ENCODE measurements at places on chromosomes 12 and 14. TPM values are rescaled to one million over a fixed set of nuclear protein-coding genes. Genes with fewer than 3 reads are reported as not detected.

DNA sequence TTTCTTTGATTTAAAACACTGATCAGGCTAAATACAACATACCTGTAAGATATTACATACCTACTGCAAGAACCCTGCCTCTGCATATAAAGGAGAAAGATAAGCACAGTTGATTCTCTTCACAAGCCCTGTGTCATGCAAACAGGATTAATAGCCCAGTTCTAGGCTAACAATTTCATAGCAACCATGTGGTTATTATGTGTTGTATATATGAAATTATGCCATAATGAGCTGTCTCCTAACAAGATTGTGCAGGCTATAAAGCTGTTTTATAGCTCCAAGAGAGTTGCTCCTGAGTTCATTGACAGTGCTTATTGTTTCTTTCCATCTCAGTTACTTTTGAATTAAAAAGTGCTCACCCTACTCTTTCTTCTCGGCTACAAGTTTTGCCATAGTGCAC lies 609.3 kb downstream of the DIO2 start:
- no peak for DNase-seq

The MFAP5 gene
- total RNA-seq: not detected

DNA sequence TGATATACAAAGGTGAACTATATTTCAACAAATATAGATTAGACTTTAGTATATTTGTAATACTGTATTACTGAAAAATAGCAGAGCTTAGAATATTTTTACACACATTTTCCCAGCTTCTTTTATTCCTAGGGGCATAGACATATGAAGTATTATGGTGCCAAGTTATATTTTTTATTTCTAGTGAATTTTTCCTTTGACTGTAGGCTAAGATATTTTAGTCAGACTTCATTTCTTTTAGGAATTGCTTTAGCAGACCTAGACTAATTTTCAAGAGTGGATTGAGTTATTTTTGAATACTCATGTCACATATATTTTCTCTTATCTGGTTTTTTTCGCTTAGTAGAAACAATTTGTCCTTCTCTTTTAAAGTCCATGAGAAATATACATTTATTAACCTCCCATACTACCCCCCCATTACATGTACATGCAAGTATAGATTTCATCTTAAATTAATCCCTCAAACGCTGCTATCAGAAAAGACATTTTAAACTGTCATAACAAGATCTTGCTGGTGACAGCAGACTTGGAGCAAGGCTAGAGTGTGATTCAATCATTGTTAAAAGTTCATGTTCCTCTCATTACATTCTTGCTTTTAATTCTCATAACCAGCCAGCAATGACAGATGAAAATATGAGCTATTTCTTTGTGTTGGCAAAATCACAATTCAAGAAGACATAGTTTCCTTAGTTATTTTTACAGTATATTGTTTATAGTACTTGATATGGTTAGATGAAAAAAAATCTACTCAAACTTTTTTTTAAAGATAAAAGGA lies 456.1 kb downstream of the AEBP2 start:
- no peak for DNase-seq

DNA sequence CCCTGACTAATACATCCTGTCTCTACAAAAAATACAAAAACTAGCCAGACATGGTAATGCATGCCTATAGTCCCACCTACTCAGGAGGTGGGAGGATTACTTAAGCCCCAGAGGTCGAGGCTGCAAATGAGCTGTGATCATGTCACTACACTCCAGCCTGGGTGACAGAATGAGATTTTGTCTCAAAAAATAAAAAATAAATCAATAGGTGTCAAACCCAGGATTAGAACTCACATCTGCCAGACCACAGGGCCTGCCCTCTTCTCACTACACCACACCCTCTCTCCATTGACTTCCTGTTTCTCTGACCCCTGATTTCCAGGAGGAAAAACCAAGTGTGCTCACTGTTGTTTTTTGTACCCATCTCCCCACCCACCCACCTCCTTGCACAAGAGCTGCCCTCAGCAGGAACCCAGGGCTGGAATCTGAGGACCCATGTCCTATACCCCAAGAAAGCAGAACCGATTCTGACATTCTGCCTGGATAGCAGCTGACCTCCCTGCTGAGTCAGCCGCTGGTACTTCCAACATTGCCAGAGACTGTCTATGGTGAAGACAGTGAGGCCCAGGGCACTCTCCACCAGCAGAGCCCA lies 6.2 kb downstream of the CMKLR1 start:
- DNase-seq: no peak

- no peak for DNase-seq
Measured at GRCh38 chr14:103094406-103095209, at the start of gene EXOC3L4. Gene EXOC3L4 (plus strand): TSS chr14:103094725. CDS start chr14:103100220, 5,495 bp downstream.

GRCh38 chr14:28771168-28771567 lies 4.6 kb downstream of the FOXG1 start:
- DNase-seq: no peak

- DNase-seq: peak; percentile 3
Measured at GRCh38 chr12:68040450-68041075, 51.3 kb downstream of the IFNG-AS1 start.

DNA sequence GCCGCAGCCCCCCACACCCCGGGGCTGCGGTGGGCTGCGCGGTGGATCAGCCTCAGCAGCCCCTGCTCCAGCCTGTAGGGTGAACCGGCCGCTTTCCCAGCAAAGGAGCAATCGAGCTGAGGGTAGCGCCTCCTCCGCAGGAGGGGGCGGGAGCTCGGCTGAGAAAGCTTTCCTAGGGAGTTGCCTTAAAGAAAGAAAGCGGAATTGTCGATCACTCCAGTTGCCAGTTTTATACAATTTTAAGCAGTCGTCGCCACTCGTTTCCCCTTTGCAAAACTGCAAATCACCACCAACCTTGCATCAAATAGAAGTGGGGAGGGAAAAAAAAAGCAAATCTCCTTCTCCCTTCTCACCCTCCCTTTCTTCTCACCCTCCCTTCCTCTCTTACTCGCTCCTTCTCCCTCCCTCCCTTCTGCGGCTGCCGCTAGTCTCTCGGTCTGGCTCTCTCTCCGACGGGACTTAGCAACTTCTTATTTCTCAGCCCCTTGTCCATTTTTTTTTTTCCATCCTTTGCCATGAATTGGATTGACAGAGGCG lies at the start of gene PDE3A:
Gene PDE3A (plus strand): TSS at position 424 of the 537 bp plus-strand sequence. CDS start 748 bp downstream, outside the sequence.
- DNase-seq: peak; percentile 21

GRCh38 chr14:104385531-104386101 lies 193.9 kb upstream of the C14orf180 start:
- no peak for DNase-seq

DNA sequence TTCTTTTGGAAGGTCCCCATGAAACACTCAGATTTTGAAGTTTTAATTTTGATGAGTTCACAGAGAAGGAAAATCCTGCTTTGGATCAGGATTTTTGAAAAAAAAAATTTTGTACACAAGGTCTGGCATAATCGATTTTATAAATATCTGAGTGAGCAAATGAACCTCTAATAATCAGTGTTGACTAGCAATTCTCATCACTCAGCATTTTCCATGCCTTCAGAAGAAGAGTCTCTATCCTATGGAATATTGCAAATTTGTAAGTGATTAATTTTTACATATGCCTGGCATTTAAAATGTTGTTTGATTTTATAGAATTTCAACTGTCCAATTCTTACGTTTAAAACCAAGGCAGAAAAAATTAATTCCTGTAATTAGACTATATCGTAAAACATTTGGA lies 30.5 kb upstream of the REP15 start:
- DNase-seq: no peak

The SLC8A3 gene
- total RNA-seq: 48.7 TPM

DNA sequence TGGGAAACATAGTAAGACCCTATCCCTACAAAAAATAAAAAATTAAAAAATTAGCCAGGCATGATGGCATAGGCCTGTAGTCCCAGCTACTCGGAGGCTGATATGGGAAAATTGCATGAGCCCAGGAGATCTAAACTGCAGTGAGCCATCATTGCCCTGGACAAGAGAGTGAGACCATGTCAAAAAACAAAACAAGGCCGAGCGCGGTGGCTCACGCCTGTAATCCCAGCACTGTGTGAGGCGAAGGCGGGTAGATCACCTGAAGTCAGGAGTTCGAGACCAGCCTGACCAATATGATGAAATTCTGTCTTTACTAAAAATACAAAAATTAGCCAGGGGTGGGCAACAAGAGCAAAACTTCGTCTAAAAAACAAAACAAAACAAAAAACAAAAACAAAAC lies 51.6 kb downstream of the FAM186A start:
- DNase-seq: no peak

DNA sequence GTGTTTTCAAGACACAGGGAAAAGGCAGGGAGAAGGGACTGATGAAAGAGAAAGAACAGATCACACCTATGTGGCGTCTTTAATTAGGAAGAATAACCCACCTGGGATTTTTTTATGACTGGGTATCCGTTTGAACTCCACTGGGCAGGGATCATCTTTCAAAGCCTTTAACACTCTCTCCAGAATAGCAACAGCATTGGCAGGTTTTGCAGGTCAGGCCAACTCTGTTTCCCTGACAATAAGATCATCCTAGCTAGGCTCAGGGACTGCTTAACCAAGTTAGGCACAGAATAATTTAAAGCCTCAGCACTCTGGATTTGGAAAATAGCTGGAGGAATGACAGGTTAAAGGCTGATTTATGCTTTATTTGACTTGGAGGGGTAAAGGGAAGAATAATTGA lies 117.6 kb downstream of the SUDS3 start:
- DNase-seq: no peak

- no peak for DNase-seq
Measured at GRCh38 chr12:49260166-49260565, 4.7 kb upstream of the TUBA1C start.

The ZNF641 gene
- total RNA-seq: 50.5 TPM

The KRT85 gene
- total RNA-seq: not detected

The STON2 gene
- 38.8 TPM for total RNA-seq

The BCL2L14 gene
- not detected for total RNA-seq

- DNase-seq: no peak
Measured at GRCh38 chr14:74698465-74698864, 14.4 kb downstream of the AREL1 start.

The OR6C2 gene
- not detected for total RNA-seq

DNA sequence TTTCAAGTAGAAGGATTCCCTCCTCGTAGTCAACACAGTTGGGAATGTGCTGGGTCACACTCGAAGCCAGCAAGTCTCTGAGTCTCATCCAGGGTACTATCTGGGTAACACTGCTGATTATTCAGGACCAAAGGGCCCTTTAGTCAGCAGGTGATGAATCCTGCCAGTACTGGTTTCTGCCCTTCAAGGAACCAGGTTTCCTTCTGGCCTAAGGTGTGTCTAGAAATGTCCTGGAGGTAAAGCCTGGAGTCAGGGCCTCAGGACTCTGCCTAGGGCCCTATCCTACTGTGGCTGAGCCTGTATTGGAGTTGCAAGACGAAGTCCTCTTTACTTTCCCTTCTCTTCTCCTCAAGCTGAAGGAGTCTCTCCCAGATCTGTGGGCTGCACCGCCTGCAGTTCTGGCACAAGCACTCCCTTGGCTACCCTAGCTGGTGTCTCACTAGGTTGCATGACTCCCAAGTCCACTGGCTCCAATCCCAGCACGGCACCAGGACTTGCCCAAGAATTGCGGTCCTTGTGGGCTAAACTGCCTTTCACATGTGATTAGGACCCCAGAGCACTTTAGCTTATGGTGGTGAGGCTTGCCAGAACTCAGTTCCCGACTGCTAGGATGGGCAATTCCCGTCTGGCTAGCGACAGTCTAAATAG lies 193.7 kb upstream of the PDE3A start:
- no peak for DNase-seq

The PROX2 gene
- not detected for total RNA-seq

- no peak for DNase-seq
Measured at GRCh38 chr14:66490143-66491111, 4.3 kb downstream of the CCDC196 start.

GRCh38 chr14:51335961-51336723 lies 96.1 kb downstream of the TMX1 start:
- DNase-seq: no peak

GRCh38 chr12:44294649-44295048 lies 458.8 kb downstream of the TMEM117 start:
- no peak for DNase-seq

The SBNO1 gene
- total RNA-seq: 48.4 TPM

DNA sequence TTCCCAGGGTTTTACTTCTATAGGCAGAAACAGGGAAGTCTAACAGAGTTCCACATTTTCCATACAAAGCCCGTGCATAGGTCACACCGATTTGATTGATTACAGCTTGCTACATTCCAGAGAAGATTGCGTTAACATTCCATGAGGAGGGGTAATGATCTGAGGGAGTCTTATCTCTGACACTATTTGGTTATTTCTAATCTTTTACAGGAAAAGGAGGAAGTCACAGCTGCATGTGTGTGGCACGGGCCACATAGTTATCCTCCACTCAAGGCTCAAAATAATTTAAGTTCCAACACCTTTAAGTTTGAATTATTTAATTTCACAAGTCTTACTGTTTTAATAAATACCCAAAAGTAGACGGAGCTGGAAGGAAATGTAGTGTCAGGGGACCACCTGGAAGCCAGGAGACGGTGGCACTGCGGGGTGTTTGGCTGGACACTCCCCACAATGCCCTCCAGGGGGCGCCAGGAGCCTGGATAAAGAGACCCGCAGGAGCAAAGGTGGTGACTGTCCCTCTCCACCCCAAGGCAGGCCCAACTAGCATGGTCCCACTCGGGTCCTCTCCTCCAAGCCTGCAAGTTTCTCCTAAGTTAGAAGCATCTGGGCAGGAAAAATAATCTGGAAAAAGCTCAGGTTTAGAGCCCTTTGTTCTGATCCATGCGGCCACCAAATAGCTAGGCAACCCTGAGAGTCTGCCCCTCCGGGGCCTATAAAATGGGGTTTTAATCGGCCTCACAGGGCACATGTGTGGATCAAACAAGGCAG lies 20.2 kb downstream of the KRT8 start:
- DNase-seq: peak; percentile 22

DNA sequence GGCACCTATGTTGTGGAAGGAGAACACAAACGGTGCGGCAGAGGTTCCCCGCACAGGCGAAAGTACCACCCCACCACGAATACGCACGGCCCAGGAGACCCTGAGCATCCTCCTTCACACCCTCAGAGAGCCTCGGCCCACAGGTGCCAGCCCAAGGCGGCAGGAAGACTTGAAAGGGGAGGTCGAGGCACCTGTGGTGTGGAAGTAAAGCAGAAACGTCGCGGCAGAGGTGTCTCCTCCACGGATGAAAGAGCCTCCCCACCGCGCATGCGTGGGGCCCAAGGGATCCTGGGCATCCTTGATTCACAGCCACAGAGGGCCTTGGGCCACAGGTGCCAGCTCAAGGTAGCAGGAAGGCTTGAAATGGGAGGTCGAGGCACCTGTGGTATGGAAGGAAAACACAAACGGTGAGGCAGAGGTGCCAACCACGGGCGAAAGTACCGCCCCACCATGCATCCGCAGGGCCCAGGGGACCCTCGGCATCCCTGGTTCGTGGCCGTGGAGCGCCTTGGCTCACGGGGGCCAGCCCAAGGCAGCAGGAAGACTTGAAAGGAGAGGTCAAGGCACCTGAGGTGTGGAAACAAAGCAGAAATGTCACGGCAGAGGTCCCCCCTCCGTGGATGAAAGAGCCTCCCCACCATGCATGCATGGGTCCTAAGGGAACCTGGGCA lies 380.1 kb downstream of the ALG10 start:
- no peak for DNase-seq
